ENCODE measurements at places on chromosomes 5 and 9.

DNA sequence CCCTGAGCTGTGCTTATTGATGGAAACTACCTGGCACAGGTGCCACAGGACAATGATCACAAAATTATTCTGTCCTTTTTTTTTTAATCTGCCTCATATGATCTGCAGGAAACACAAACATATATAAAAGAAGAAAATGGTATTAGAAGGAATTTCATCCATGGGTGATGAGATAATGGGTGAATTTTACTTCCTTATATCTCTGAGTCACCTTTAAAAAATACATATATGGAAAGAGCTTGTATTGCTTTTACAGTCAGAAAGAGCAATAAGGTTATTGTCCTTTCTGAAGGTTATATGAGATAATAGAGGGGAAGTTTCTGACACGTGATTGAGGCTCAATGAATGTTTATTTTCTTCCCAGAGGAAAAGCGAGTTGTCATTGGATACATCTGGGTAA lies 31.6 kb downstream of the NEURL1B start:
- DNase-seq = no peak

GRCh38 chr5:59586841-59587240 lies 306.7 kb downstream of the PDE4D start:
- DNase-seq = no peak

DNA sequence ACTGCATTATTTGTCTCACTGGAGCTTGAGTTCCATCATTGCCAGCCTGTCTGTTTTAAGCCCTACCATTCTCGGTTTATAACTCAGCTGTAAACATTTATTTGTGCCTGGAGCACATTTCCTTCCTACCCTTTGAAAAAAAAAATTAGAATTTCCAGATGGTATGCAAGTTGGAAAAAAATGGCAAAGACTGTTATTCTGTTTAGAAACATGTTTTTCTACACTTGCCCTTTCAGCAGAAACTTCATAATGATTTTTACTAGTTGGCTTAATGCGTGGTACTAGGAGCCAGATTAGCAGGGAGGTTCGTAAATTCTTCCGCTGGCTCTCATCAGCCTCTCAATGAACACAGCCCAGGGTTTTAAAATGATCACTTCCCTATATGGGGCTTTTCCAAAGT lies 238.8 kb upstream of the WWC1 start:
- no peak for DNase-seq

GRCh38 chr9:4126184-4126865 lies 173.5 kb downstream of the GLIS3 start:
- no peak for DNase-seq

DNA sequence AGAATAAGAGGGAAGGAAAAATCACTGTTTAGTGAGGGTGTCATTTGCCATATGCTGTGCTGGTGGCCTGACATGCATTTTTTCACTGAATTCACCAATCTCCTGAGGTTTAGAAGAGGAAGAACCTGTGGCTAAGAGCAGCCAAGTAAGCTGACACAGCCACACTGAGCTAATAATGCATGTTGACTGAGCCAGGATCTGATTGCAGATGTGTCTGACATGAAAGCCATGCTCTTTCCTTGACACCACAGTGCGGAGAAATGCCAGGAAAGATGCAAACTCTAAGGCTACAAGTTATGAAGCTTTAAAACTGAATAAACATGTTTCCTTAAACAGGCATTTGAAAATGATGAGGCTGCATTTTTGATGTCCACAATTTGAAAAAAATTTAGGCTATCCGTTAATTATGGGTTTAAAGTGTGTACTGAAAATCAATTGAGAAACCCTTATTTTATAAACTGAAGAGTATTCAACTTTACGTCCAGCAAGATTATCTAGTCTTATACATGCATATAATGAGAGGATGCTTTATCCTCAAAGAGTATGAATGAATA lies 208.6 kb downstream of the FBN2 start:
- no peak for DNase-seq

DNA sequence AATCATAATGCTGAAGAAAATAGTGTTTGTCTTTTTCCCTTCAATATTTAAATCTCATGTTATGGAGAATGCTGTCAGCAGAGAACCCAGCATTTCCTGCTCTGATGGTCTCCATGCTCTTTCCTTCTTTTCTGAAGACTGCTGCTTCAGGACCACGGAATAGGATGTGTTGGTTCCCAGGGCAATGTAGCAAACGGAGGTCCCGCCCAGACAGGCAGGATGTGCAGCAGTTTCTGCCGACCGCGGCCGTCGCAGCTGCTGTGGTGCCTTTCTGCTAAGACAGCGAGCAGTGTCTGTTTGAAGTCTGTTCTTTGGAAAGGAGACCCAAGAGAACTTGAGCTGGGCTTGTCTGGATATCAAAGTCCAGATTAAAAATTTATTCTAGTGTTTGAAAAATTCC lies 654.3 kb downstream of the CCDC171 start:
- no peak for DNase-seq

GRCh38 chr9:86511614-86512360 lies 157.6 kb upstream of the TUT7 start:
- no peak for DNase-seq

- no peak for DNase-seq
Measured at GRCh38 chr9:126758916-126759585, 45.8 kb upstream of the ZBTB43 start.

- DNase-seq = no peak
Measured at GRCh38 chr9:127910613-127911205, 6.1 kb downstream of the ST6GALNAC4 start.

GRCh38 chr5:157778121-157778805 lies 34.8 kb downstream of the LSM11 start:
- peak; percentile 72 for DNase-seq

GRCh38 chr9:95010431-95010838 lies 283.9 kb downstream of the AOPEP start:
- no peak for DNase-seq

DNA sequence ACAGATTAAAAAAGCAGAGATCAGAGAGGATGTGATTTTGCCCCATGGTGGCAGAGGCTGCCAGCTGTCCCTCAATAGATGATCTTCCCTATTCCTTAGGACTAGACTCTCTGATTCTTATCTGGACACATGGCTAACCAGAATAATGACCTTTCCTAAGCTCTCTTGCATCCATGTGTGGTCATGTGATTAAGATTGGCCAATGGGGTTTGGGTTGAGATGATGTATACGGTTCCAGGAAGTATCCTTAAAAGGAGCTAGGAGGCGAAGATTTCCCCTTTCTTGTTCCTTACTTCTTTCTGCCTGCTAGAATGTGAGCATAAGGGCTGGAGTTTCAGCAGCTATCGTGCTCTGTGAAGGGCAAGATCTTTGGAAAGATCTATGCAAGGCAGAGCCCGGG lies 39.8 kb downstream of the FOXI1 start:
- no peak for DNase-seq

DNA sequence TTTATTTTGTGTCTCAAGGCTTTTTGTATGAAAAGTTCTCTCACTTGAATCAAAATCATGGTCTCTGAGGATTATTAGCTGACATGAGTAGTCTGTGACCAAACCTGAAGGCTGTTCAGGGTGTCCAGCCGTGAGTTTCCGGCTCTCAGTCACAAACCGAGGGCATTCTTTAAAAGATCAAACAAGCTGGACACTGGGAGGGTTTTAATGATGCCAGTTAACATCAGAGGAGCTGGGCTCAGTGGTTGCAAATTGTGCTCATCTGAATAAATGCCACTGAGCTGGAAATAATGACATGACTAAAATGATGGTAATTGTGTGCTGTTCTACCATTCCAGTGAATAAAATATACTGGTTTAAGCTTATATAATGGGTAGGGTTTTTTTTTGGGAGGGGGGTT lies 153.1 kb downstream of the FOCAD start:
- DNase-seq = no peak

GRCh38 chr9:112969730-112970129 lies 42.3 kb downstream of the ZNF883 start:
- no peak for DNase-seq

DNA sequence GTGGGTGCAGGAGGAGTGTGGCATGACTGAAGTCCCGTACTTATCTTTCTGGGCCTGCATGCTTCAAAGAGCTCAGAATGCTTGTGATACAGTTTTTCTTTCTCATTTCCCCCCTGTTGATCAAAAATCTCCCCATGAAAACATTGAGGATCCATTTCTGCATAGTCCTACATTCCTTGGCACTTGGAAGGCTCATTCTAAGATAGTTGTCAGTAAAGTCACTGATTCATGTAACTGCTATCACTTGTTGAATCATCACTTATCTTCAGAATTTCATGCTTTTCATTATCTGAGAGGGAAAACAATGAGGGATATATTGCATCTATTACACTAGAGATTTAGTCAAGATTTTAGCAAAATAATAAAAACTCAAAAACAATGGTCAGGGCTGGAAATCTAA lies 1953.1 kb upstream of the CDH6 start:
- DNase-seq = no peak

GRCh38 chr5:144390133-144390532 lies 219.5 kb downstream of the KCTD16 start:
- DNase-seq = no peak

DNA sequence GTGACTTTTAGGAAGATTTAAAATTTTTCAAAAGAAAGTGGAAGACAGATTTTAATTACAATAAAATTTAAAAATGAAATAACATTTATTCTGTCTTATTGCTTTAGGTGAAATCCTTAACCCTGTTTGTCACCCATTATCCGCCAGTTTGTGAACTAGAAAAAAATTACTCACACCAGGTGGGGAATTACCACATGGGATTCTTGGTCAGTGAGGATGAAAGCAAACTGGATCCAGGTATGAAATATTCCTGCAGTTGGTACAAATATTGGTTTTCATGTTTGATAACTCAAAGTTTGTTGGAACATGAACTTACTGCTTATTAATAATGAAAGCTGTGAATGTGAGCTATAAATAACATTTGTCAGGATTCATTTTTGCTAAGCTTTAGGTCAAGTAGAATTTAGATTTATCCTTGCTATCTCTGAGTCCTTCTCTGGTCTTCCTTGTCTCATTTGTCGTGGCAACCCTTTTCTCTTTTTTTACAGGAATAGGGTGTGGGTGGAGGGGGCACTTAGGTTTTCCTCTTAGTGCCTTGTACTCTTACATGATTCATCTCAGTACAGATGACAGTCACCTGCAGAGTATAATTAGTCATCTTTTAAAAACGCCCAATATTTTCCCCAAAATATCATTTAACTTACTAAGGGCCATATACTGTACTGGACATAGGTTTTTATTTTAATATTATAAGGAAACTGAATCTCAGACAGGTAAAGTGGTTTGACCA lies 95.3 kb upstream of the RASGRF2 start:
- DNase-seq = no peak

GRCh38 chr9:95815133-95815532 lies 60.4 kb upstream of the ERCC6L2 start:
- peak; percentile 65 for DNase-seq

DNA sequence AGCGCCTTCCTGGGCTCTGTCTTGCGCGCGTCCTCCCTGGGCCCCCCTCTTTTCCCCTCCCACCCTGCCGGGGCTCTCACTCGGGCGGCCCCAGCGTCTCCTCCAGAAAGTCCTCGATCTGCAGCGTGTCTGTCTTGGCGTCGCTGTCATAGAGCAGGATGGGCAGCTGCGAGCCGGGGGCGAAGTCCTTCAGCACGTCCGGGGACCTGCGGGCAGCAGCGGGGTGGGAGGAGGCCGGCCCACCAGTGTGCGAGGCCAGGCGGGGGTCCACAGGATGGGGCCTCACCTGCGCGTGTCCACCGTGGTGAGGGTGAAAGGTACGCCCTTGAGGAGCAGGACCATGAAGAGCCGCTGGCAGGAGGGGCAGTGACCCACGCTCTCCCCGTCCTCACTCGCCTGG lies 1.0 kb downstream of the CLIC3 start:
- DNase-seq = no peak

DNA sequence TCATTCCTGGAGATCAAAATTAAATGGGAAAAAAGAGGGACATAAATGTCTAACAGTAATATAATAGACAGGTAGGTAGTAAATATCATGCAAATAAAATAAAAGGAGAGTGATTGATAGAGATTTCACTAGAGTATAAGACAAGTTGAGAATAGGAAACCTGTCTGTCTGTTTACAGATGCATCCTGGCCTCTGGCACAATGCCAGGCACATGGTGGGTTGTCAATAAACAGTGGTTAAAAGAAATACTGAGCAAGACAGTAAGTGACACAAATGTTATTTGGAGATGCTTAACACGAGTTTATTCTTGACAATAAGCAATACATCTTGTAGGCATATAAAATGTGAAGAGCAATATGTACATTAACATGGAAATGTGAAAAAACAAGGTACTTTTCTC lies 33.3 kb downstream of the RICTOR start:
- DNase-seq = no peak

GRCh38 chr5:82859451-82860140 lies 217.6 kb downstream of the TMEM167A start:
- DNase-seq = no peak

DNA sequence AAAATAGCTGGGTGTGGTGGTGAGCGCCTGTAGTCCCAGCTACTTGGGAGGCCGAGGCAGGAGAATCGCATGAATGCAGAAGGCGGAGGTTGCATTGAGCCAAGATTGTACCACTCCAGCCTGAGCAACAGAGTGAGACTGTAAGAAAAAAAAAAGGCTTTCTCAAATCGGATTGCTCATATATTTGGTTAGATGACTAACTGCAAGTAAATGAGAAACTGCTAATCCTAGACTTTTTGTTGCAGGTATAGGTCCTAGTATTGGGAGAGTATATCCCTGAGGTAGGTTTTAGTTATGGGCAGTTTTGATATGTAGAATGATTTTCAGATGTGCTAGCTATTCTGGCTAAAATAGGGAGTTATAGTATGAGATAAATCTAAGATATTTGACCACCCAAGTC lies 944.8 kb downstream of the DNAH5 start:
- DNase-seq = no peak

DNA sequence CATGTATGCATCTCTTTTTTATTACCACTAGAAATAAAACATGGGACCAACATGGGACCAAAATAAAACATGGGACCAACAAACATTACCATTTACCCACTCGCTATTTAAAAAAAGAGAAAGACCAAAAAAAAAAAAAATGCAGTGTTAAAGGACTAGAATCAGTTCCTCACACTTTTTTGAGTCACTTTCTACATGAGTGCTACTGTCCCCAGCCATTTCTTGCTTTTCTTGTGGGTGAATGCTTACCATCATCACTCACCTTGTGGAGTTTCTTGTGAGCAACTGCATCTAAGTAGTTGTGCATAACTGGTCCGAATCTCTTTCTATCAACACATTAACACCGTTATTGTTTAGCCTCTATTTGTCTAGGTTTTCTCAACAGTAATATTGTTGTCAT lies 493.6 kb upstream of the RIOK2 start:
- DNase-seq = no peak

GRCh38 chr9:79555474-79556089 lies 16.2 kb upstream of the TLE4 start:
- DNase-seq = no peak

GRCh38 chr9:123338710-123339665 lies 17.0 kb upstream of the CRB2 start:
- DNase-seq = no peak

GRCh38 chr9:4062966-4063365 lies 236.9 kb downstream of the GLIS3 start:
- DNase-seq = no peak

- no peak for DNase-seq
Measured at GRCh38 chr9:3186751-3187150, 339.1 kb downstream of the RFX3 start.

- no peak for DNase-seq
Measured at GRCh38 chr5:14699807-14700400, 35.4 kb downstream of the OTULIN start.

- DNase-seq = no peak
Measured at GRCh38 chr9:680106-680505, 161.4 kb upstream of the DMRT1 start.
